ENCODE measurements at places on chromosomes 3 and 15. TPM values are rescaled to one million over a fixed set of nuclear protein-coding genes. Genes with fewer than 3 reads are reported as not detected.

Gene ROPN1
- total RNA-seq, result not detected

- no peak for DNase-seq
Measured at GRCh38 chr3:130835483-130835882, 58.4 kb upstream of the ATP2C1 start.

Gene THPO
- total RNA-seq, result 0.74 TPM

- DNase-seq, result no peak
Measured at GRCh38 chr3:184815046-184815930, 3.3 kb downstream of the VPS8 start.

- no peak for DNase-seq
Measured at GRCh38 chr3:109806929-109807328, 469.6 kb upstream of the DPPA4 start.

DNA sequence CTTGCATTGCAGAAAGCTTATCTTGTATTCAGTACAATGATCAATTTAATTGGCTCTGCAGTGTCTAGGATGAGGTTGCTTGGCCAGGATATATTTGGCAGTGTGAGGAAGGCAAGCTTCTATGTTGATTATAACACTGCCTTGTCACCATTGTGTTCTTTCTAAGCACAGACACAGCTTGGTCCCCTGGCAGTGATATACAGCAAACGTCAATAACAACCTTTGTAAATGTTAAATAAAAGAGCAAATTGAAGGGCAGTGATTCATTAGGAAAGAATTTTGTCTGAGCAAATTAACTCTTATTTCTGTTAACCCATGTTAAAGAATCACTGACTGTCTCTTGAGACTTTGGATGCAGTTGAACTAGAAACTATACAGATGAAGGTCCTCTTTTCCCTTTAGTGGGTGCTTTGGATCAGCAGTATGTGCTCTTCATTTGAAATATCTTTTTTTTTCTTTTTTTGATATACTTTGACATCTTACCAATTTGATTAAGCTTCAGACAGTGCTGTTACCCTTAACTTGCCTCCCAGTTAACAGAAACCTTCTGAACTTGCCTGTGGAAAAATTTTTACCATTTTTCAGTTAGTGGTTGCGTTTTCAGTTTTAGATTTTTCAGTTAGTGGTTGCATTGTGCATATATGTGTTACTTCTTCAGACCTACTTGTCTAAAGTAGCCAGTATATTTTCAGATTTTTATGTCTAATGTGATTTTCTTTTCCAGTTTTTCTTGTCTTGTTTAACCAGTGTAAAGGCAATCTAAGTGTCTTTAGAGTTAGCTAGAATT lies 199.8 kb downstream of the TCF12 start:
- no peak for DNase-seq

Gene LAMB2
- 526 TPM for total RNA-seq

Data from vagina (tissue), 2 donors.